ENCODE measurements at places on chromosomes 2 and 18.

DNA sequence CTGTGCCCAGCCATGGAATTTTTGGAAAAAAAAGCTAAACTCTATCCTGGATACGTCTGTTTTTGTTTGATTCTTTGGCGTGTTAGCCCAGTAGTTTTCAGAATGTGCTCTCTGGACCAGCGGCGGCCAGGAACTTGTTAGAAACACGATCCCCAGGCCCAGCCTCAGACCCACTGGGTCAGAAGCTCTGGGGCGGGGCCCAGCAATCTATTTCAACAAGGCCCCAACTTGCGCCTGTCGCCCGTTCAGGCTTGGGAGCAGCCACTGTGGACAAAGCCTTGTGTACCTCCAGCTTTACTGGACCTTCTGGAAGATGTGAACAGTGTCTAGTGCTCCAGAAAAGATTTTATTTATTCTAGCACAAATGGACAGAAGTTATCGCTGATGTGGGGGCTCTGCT lies 14.3 kb downstream of the CABLES1 start:
- DNase-seq = no peak

DNA sequence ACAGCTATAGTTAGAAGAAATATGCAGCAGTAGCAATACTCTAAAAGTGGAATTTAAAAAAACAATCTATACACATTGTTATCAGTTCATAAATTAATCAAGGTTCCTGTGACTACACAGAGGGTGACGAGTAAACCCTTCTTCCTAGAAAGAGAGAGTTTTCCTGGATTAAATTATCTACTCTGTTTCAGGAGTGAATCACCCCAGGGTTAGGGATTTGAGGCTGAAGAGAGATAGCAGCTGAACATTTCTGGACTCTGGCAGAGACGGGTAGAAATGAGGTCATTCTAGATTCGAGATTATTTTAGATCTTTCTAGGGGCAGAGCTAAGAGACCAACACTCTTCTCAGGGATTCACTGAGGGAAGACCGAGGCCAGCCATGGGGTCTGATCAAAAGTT lies 38.8 kb upstream of the PMAIP1 start:
- no peak for DNase-seq

DNA sequence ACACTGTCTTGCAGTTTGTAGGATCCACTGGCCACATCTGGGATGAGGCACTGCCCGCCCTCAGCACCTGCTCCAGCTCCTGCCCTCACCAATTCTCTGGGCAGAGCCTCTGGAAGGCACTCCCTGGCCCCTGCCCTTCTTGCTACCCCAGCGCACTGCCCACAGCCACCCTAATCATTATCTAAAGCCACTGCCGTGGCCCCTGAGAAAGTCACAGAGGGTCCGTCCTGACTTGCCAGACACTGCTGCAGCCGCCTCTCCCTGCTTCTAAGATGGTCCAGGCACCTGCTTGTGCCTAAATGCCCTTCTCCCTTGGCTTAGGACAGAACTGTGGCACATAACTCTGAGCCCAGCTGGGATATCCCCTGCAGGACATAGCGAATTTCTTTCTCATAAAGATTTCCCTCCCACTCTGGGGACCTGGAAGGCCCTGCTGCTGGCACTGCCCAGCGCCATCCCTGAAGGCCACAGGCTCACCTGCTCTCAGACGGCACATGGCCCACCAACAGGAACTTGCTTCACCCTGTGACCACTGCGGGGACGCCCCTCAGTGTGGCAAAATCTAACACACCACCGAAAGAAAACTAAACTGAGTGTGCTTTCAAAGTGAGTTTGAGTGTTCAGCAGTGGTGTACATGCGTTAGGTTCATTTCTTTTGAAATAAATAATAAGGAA lies 244.9 kb downstream of the HDAC4 start:
- DNase-seq = no peak

- no peak for DNase-seq
Measured at GRCh38 chr2:44975571-44976450, 33.4 kb downstream of the SIX2 start.

GRCh38 chr2:47503481-47504070 lies 100.6 kb downstream of the MSH2 start:
- DNase-seq = no peak

DNA sequence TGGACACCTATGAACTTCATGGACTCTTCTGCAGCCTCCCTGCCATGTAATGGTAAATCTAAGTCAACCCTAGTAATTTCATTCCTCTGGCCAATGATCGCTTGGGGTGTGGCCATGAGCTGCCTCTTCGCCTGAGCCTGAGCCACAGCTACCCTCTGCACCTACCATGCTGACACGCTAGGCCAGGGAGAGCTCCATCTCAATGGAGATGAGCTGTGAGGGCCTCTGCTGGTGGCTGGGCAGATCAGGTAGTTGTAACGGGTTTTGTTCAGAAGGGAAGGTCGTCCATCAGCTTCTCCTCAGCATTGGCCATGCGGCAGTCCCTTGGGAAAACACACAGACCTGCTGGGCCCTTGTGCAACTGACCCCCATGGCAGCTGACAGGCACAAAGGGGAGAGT lies 24.4 kb downstream of the MPHOSPH10 start:
- DNase-seq = no peak

GRCh38 chr2:168816369-168816768 lies 13.9 kb downstream of the NOSTRIN start:
- no peak for DNase-seq

GRCh38 chr2:160615706-160616105 lies 122.1 kb upstream of the RBMS1 start:
- DNase-seq = no peak

GRCh38 chr2:163775304-163775703 lies 39.5 kb upstream of the FIGN start:
- no peak for DNase-seq

GRCh38 chr2:162013514-162014475 lies 60.2 kb downstream of the DPP4 start:
- no peak for DNase-seq

- DNase-seq = peak; percentile 30
Measured at GRCh38 chr2:109128048-109128615, 873 bp upstream of the SH3RF3 start.

DNA sequence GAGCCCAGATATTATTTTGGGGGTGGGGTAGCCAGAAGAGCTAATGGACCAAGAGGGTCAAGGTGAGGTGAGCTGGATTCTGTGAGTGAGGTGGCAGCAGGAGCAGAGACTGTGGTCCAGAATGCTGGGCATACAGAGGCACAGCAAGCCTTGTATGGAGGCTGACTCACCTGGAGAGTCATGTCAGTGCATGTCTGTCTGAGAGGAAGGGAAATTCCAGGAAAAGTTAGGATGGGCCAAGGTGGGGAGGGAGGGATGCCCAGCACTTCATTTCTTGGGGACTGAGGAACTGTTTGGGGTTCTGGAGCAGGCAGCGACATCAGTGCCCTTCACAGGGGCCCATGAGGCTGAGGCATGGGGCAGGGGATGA lies 21.1 kb downstream of the PER2 start:
- DNase-seq = no peak

- no peak for DNase-seq
Measured at GRCh38 chr2:36655453-36655852, 41.1 kb upstream of the VIT start.

DNA sequence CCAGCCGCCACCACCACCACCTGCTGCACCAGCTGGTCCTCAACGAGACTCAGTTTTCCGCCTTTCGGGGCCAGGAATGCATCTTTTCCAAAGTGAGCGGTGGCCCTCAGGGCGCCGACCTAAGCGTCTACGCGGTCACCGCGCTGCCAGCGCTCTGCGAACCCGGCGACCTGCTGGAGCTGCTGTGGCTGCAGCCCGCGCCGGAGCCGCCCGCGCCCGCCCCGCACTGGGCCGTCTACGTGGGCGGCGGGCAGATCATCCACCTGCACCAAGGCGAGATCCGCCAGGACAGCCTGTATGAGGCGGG lies 1.6 kb downstream of the LRATD1 start:
- DNase-seq = no peak

GRCh38 chr2:36560726-36561125 lies 37.2 kb downstream of the FEZ2 start:
- no peak for DNase-seq

GRCh38 chr18:5948237-5948636 lies 52.9 kb upstream of the TMEM200C start:
- DNase-seq = no peak

DNA sequence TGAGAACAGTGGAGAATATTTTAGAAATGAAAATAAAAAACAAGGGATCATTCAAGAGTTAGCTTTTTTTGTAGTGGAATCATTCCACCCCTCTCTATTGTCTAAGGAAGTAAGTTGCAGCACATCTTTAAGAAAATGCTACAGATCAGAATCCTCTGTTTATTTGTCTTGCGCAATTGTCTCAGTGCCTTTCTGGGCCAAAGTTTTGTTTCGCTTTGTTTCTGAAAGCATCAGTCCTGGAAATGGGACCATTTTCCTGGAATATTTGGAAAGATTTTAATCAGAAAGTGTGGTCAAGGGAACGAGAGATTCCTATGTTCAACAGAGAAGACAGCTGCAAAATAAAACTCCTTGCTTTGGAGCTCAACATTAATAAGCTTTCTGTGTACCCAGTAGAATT lies 74.0 kb downstream of the NRXN1 start:
- DNase-seq = no peak

DNA sequence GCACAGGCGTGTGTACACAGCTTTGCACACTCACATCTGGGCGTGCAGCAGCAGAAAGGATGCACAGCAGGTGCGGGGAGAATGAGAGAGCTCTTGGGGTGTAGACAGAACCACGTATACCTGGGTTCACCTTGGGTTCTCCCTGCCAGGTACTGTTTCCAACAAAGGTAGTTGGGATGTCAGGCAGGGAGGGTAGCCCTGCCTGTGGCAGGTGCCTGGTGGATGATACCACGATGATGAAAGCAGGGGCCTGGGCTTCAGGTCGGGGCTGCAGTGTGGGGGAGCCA lies 6.5 kb upstream of the ARID5A start:
- DNase-seq = no peak

Measured in NCI-H1436 (cell line).